ENCODE measurements at places on chromosomes 1 and 21.

- no peak for DNase-seq
Observed at GRCh38 chr21:16004086-16004485, 274.3 kb downstream of the USP25 start.

DNA sequence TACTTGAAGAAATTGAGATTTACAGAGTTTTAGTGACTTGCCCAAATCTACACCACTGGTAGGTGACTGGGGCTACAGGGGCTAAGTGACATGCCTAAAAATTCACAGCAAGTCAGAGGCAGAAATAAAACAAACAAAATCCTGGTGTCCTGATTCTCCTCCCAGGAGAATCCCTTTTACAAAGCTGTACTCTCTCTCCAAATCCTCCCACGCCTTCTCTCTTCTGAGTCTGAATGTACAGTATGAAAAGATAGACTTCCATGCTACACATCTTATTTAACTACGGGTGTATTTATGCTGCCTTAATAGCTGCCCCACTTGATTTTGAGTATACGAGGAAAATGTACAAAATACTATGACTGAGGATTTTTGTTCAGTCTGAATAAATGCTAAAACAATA is 65.4 kb downstream of the SGIP1 start:
- DNase-seq = no peak

DNA sequence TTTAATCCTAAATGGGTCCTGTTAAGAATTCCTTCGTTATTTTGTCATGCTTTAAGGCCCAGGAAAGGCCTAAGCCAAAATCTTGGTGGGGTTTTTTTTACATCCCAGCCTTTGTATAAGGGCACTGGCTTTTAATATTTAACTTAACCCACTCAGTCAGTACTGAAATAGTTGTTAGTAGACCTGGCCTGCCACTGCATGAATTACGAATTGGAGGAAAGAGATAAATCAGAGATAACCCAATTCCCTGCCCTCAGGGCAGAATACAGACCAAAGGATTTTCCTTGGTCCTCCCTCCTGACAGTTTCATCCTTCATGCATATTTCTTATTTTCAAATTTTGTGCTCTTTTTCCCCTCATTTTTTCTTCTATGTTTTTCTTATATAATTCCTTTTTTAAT is 193.0 kb downstream of the FASLG start:
- no peak for DNase-seq

DNA sequence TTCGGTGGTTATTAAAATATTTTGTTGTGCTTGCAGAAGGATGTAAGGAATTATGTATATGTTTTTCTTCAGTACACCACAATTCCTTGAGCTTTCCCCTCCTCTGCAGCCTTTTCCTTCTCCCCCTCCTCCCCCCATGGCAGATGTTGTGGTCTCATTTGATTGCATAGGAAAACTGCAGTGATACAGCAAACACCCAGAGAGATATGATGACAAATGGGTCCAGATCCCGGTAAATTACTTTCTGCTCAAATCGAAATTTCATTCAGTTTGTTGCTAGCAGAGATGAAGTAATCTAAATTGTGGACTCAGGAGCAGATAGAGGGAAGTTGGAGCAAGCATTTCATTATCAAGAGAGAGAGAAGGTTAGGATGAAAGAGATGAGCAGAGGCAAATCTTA is 9.9 kb downstream of the LMO4 start:
- DNase-seq = no peak
